ENCODE measurements at places on chromosomes 1 and 21.

DNA sequence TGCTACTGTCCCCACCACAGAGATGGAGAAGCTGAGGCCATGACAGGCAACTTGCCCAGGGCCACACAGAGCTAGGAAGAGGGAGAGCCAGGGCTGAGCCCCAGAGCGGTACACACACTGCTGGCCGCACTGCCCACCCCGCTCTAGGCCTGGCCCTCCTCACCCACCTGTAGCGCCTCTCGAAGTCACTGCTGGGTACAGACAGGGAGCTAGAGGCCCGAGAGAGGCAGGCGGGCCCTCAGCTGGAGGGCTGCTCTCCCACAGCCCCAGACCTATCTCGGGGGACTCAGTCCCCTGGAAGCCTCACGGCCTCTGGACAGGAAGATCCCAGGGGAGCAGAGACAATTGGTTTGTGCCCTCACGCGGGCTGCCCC, 17.3 kb upstream of the PLEKHG5 start:
- no peak for DNase-seq

DNA sequence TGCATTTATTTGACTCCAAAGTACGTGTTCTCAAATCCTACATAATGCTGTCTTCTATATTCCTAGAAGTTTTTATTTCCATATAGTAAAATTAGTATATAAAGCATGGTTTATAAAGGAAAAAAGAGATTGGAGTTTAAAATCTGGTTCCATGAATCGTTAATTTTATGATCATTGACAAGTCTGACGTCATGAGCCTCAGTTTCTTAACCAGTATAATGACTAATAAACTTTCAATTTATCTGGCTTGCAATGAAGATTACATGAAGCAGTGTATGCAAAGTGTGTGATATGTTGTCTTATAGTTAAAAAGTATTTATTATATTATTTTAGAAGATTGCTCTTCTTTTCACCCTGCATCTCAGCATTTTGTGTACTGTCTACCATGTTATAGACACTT, 421.4 kb upstream of the LRRC7 start:
- no peak for DNase-seq

- no peak for DNase-seq
Observed at GRCh38 chr1:39401106-39401505, 90.3 kb upstream of the BMP8A start.

DNA sequence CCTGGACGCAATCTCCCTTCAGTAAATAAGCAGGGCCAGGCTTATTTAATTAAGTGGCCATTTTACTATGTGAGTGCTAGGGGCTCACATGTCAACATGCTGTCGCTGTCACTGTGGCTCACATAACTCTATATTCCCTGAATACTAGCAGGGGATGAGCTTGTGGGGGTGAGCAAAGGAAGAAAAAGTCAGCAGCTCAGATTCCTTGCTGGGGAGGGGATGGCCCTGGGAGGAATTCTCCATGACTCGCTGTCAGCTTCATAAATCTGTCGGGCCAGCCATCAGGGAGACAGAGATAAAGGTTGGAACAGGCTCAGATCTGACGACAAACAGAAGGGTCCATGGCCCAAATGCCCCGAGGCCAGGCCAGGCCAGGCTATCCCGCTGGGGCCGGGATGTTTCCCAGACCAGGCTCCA, 26.0 kb upstream of the PLEKHG5 start:
- DNase-seq: no peak

DNA sequence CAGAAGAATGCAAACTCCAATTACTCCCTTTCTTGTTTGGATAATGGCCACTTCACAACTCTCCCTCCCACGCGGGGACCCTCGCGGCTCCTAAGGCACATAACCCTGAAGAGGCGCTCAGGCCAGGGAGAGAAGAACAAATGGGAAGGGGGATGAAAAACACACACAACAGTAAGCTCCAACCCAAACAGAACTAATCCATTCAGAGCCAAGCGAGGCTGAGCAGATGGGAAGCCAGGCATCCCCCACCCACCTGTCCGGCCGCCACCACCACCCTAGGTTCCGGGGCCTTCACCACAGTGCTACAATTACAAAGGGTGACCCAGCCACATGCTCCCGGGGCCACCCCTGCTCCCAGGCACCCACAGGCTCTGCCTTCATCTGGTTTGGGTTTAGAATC, 101.5 kb downstream of the MRPL37 start:
- DNase-seq: no peak

DNA sequence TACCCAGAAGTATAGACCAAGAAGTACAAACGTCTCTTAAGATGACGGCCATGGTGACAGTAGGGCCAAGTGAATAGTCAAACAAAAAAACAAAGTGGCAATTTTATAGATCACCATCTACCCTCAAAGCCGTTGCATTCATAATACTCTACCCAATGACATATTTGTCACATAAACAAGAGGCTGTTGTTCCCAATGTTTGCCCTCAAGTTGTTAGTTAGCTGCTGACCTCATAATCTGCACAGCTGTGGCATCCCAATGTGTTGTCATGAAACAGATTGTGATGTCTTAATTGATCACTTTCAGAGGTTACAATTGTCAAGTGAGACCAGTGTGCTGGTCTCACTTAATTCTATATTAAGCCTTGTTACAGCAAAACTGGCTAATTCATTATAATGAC, 333.8 kb downstream of the ST6GALNAC3 start:
- no peak for DNase-seq

- DNase-seq: no peak
Observed at GRCh38 chr21:39503123-39503762, 51.5 kb downstream of the SH3BGR start.

DNA sequence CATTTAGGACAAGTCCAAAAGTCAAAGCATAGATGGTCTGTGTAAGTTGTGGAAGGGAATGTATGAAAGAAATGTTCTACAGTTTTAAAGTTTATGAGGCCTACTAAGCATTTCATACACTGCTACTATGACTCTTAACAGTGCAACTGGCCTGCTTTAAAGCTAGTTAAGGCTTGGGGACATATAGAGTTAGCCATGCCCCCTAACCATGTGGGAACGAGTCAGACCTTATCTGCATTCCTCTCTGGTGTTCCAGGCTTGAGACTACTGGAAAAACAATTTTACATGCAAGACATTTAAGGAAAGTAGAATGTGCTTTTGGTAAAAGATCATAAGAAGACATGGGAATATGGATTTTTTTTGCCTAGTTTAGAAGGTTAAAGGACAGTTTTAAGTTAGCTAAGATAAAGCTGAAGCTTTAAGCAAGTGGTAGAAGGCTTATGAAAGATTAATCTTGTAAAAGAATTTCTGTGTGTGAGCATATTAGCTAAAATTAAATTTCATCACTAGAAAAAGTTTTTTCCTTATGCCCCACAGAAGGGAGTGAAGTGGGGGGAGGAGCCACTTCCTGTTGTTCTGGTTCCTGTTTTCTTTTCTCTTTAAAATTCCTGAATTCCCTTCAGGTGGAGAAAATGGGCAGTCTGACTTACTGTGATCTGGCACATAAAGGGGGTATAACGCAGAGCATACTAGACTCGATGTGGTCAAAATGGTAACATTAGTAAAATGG, 8.9 kb upstream of the CD48 start:
- no peak for DNase-seq

- DNase-seq: peak; percentile 45
Observed at GRCh38 chr1:81551946-81552345, 248.8 kb upstream of the ADGRL2 start.

- DNase-seq: no peak
Observed at GRCh38 chr1:112546076-112546475, 37.3 kb downstream of the WNT2B start.

DNA sequence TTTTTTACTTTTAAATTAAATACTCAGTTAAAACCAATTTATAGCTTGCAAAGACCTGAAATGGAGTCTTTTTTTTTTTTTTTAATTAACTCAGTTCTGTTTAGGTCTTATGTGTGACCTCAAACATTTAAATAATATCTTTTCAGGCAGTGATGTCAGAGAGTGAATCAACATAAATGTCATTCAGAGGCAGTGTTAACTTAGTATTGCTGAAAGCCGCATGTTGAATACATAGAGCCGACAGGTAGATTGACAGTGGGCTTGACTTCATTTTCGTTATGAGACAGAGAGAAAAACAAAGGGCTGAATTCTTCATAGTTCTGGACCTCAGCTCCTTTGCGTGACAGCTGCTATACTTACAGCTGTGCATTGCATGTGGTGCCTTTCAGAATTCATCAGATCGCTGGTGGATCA, 51.5 kb downstream of the PRDM2 start:
- DNase-seq: no peak

GRCh38 chr1:41895552-41895951, 23.2 kb downstream of the HIVEP3 start:
- no peak for DNase-seq

DNA sequence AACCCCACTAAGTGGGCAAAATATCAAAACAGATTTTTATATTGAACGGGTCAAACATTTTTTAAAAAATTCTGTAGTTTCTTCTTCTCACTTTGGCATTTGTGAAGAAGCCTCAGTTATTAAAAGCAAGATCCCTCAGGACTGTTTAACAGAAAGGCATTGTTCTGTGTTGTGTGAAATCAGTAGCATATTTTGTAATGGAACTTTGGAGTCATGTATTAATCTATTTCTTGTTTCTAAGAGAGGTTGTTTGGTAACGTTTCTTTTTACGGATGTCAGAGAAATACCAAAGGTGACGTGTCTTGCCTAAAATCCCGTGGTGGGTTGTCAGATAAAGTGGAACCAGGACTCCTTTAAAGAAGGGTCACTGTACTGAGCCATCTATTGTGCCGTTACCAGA, 23.7 kb downstream of the GPR137B start:
- no peak for DNase-seq

GRCh38 chr21:43274946-43275310, 106.1 kb downstream of the CRYAA start:
- DNase-seq: no peak

- DNase-seq: peak; percentile 22
Observed at GRCh38 chr21:33412832-33413519, 9.8 kb downstream of the IFNGR2 start.

- no peak for DNase-seq
Observed at GRCh38 chr1:118249641-118250040, 64.6 kb upstream of the SPAG17 start.

GRCh38 chr21:15333951-15334350, 269.2 kb upstream of the NRIP1 start:
- DNase-seq: no peak

- DNase-seq: no peak
Observed at GRCh38 chr1:67752306-67752705, 67.3 kb downstream of the GADD45A start.

DNA sequence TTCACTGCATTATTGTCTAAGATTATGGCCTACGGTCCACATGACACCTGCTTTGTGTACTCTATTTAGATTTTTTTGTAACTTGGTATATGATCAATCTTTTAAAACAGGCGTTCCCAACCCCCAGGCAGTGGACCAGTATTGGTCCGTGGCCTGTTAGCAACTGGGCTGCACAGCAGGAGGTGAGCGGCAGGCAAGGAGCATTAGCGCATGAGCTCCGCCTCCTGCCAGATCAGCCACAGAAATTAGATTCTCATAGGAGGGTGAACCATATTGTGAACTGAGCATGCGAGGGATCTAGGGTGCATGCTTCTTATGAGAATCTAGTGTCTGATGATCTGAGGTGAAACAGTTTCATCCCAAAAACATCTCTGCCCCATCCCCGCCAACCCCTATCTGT, 228.4 kb upstream of the NR5A2 start:
- DNase-seq: no peak

- DNase-seq: no peak
Observed at GRCh38 chr1:51551848-51552296, 32.8 kb upstream of the EPS15 start.

DNA sequence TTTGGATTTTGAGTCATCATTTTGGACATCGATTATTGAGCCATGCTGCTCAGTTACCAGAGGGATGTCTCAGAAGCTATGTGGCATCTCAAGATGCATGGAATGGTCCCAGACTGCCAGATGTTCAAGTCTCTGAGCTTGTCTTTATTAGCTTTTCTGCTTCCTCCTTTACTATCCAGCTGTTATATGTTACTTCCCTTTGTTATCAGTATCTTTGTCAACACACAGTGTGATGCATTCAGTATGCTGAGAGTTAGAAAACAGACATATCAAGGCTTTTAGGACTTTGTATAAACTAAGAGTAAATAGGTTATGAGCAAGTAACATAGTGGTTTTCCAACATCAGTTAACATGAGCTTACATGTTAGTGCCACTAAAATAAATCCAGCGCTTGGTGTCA, 474.5 kb downstream of the DSCAM start:
- no peak for DNase-seq

DNA sequence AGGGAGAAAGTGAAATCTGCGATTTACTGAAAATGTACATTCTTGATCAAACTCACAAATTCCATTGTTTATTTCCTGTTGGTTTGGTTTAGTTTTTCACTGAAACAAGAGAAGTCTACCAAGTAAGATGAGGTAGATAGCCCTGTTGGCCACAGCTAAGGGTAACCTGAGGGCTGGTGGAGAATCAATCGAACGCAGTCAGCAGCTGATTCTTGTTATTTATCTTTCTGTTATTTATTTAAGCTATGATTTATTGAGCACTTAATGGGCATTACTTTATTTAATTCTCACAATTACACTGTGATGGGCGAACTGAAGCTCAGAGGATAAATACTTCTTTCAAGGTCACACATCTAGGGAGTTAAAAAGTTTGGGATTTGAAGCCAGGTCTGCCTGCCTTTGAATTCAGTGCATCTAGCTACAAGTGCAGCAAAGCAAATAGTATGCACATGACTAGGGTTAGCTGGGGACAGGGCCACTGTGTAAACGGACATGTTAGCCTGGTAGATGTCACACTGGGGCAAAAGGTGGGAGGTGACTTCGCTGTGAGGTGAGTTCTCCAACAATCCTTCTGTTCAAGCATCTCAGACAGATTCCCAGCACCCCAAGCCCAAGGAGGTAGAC, 106.5 kb upstream of the GADD45A start:
- peak; percentile 76 for DNase-seq

DNA sequence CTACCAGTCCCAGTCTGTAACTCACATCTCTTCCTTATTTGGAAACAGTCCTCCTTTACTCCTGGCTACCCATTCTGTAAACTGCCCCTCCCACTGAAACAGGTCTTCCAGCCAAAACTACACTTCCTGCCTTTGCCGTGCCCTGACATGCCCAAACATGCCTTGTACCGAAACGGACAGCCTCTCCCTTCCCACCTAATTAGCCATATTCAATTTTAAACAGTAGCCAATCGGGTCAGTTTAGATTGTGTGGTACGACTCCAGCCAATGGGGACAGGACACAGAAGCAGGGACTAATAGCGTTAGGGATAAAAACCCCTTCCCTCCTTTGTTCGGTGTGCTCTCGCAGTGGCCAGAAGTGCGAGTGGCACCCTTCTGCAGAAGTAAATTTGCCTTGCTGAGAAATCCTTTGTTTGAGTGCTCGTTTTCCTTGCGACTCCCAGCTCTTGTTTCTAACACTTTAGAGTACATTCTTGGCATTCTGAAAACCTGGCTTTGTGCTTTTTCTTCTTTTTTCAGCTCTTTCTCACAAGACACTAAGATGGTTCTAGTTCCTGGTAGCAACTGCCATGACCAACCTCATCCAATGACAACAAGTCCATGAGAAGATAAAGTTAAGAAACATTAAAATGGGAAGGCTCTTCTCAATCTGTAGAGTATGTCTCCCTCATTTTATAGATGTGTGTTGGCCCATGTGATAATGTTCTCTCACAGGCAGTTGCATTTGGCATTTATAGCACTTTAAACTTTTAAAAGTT, 325.1 kb upstream of the GREM2 start:
- DNase-seq: no peak

- no peak for DNase-seq
Observed at GRCh38 chr1:94863919-94864318, 43.8 kb downstream of the SLC44A3 start.

- DNase-seq: no peak
Observed at GRCh38 chr1:115837341-115837739, 3.6 kb downstream of the NHLH2 start.

Data from NCI-H510A treated with DMSO at 0.1 percent for 48 hours (cell line).